ENCODE measurements at places on chromosomes 3 and 15.

- DNase-seq, result no peak
Observed at GRCh38 chr3:185887066-185887465, 50.7 kb downstream of the TRA2B start.

- DNase-seq, result no peak
Observed at GRCh38 chr3:177724020-177724638, 526.8 kb upstream of the TBL1XR1 start.

DNA sequence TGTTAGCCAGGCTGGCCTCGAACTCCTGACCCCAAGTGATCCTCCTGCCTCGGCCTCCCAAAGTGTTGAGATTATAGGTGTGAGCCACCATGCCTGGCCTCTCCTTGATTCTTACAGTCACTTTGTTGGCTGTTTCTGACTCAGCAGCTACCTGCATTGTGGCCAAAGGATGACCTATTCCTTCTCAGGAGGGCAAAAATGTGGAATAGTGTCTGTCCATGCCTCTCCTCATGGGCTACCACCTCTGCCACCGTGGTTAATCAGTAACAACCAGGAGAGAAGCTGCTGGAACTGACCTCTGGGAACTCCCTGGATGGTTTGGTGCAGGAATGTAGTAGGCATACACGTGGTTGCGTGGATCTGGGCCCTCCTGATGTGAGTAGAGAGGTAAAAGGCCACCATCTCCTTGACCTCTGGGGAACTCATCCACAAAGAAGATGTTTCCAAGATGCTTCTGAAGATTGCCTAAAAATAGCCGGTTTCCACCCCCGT is 63.3 kb downstream of the FLNB start:
- no peak for DNase-seq

GRCh38 chr3:125168711-125169393 is 43.7 kb downstream of the SLC12A8 start:
- no peak for DNase-seq

DNA sequence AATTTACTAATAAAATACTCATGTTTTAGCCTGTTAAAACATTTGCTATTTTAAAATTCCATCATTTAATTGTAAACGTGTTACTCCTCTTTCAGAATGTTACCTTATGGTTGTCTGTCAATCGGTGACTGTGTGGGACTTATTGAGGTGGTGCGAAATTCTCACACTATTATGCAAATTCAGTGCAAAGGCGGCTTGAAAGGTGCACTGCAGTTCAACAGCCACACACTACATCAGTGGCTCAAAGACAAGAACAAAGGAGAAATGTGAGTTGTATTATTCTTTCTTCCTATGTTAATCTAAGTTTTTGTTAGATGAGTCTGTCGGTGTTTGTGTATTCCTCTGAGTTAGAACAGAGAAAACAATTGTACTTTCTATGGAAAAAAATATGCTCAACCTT is 21.7 kb downstream of the KCNMB3 start:
- no peak for DNase-seq

GRCh38 chr3:132380920-132381319 is 36.4 kb upstream of the DNAJC13 start:
- no peak for DNase-seq

DNA sequence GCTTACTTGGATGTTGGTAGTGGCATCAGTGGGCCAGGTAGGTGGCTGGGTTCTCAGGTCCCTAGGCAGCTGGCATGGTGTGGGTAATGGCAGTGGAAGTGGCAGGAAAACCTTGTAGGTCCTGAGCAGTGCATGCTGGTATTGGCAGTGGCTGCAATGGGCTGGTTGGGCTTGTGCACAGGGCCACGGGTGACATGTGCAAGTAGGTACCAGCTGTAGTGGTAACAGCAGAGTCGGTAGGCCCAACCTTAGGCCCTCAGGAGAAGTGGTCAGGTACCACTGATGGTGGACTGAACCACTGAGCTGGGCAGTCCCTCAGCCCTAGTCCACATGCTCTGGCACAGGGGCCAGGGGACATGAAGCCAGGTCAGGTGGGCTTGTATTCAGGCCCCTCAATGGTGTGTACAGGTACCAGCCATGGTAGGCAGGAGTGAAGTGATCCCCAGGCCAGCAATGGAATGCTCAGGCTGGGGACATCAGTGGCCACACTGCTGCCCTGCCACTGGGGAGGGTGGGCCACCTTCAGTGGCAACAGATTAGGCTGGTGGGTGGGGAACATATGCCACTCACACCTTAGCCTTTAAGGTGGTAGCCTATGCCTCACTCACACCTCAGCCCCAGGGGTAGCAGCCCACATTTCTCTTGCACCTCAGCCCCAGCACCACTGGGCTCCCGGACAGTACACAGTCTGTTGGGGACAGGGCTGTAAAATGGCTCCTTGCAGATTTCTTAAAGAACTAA is 118.1 kb downstream of the LRRK1 start:
- DNase-seq, result peak; percentile 67

- DNase-seq, result no peak
Observed at GRCh38 chr3:43998836-43999727, 242.6 kb upstream of the TOPAZ1 start.

- no peak for DNase-seq
Observed at GRCh38 chr3:140468407-140468806, 209.5 kb upstream of the TRIM42 start.

DNA sequence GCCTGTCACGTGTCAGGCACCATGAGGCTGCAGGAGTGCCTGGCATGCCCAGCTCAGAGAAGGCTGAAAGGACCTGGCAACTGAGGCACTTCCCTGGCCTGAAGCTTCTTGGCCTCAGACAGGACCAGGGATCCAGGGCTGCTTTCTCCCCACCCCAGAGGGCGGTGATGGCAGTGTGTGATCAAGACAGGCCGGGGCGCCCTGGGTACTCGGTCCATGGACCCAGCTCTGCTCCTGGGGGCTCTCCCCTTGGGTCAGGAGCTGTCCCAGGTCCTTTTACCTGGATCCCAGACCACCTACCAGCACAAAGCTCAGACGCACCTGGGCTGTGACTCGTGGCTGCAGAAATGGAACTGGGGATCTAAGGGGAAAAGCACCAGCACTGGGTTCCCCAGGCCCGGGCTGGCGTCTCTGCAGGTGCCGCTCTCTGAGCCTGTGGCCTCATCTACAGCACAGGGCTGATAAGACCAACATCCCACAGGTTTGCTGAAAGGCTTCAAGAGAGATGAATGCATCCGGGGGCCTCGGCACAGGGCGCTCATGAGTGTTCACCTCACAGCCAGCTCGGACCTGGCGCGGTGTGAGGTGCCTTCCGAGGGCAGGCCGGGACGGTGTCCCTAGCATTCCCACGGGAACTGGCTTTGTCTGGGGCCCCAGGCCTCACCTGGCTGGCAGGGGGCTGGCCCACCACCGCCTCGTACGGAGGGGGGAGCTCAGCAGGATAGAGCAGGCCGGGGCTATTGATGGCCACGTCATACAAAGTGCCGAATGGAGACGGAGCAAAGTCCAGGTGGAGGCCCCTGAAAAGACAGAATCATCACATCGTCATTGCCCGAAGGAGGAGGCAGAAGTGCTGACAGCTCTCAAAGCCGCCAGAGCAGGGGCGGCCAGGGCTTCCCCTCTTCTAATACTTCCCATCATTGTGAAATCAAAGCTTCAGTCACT is 133.6 kb downstream of the NSMCE3 start:
- no peak for DNase-seq

DNA sequence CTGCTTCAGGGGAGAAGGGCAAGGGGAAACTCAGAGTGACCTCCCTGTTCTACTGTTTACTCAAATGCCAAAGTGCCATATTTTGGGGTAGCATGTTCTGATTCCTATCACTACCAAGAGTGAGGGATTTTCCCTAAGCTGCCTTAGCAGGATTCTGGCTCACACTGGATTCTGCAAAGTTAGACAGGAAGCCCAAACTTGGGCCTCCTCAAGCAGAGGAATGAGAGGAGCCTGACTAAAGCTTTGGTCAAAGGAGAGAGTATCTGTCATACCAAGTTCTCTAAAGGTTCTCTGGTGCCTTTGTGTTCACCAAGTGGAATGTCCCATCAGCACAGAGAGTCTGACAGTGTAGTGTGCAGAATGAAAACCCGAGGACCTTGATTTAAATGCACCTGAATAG is 8.8 kb upstream of the RARB start:
- DNase-seq, result no peak

GRCh38 chr3:157611536-157612076 is 108.4 kb upstream of the VEPH1 start:
- DNase-seq, result no peak

DNA sequence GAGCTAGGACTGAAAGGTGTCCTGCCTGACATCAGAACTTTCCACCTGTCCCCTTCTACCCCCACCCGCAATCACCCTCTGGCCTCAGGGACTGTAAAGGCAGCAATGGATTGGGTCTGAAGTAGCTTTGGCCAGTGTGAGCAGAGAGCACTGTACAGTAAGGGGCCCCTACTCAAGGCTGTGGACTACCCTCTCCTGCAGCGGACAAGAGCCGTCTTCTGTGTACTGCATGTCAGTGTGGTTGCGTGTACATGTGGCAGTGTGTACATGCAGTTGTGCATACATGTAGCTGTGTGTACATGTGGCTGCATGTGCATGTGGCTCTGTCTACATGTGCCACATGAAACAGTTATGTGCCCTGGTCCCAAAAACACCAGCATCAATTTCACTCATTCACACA is 205.9 kb upstream of the LINGO1 start:
- no peak for DNase-seq

- DNase-seq, result no peak
Observed at GRCh38 chr3:194181612-194182529, 45.9 kb downstream of the HES1 start.

DNA sequence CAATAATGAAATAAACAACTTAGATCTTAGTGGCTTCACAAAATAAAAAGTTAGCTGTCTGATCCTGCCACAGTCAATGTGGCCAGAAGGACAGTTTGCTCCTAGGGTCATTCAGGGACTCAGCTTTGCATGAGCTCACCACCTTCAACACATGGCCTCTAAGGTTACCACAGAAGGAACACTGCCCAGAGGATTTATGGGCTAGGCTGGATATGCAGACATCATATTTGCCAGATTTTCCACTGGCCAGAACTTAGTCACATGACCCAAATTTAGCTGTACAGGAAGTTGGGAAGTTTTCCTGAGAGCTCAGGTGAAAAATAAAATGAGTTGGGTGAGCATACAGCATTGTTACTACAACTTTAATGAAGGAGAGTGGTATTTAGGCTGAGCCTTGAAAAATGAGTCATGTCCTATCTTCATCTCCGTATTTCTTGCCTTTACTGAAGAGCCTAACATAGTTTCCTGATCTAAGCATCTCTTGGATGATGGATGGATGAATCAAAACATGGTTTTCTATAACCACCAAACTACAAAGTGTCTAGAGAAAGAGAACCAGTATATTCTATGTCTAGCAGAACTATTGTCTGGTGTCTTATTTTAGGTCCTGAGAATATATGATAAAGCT is 54.9 kb upstream of the TMEM108 start:
- DNase-seq, result no peak

- no peak for DNase-seq
Observed at GRCh38 chr3:31462050-31462569, 70.6 kb upstream of the STT3B start.

- DNase-seq, result peak; percentile 47
Observed at GRCh38 chr15:101058735-101059134, 139.6 kb downstream of the LRRK1 start.

DNA sequence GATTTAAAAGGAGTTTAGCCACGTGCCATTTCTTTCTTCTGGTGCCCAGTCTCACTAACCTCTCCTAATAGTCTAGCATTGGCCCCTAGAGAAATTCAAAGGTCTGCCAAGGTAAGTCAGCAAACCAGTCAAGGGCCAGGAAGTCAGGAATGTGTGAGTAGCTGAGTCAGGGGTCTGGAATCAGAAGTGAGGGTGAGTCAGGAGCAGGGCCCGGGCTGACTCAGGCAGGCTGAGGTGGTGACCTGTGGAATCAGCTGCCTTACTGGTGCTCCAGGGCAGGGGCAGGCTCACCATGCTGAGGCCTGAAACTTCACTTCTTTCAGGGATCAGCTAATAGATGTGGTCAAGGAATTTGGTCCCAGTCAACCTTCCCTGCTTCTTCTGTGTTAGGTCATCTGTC is 105.8 kb upstream of the MYZAP start:
- DNase-seq, result no peak

GRCh38 chr3:57026944-57027343 is 33.5 kb upstream of the SPATA12 start:
- DNase-seq, result no peak

DNA sequence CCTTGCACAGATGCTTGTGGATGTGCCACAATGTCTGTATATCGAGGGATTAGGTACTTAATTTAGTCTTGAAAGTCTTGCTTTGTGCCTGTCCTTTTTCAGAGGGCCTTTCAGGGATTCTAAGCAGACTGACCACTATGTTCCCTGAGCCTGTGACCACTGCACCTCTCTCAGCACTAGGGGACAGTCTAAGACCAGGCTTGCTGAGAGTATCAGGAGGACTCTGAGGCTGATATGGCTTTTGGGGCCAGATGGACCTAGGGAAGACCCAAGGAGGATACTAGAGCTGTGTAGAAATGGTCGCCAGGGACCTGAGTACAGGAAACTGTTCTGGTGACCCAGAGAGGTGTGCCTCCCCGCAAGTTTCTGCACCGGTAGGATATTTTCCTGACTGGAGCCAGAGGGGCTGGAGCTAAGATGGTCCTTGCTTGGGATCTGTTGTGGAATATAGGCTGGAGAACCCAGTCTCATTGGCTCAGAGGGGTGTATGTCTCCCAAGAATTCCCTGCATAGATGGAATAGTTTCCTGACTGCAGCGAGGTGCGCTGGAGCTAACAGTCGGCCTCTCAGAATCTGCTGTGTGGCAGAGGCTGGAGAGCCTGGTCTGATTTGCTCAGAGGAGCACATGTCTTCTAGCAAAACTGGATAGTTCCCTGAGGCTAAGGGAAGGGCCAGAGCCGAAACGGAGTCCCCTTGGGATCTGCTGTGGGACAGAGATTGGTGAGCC is 213.2 kb upstream of the DCBLD2 start:
- DNase-seq, result no peak

DNA sequence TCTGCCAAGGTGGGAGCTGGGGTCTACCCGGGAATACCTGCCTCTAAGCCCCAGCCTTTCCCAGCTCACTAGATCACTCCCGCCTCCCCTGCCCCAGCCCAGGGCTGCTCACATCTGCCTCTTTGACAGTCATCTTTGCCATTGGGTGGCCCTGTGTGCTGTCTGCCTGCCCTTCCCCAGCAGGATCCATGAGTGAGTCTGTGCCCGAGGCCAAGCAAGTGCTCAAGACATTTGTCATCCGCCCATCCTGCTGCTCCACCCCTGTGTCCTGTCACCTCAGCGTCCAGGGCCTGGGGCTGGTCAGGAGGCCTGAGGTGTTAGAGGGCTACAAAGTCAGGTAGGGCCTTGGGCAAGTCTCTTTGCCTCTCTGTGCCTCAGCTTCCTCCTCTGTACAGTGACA is 89.4 kb downstream of the LSM3 start:
- DNase-seq, result no peak

DNA sequence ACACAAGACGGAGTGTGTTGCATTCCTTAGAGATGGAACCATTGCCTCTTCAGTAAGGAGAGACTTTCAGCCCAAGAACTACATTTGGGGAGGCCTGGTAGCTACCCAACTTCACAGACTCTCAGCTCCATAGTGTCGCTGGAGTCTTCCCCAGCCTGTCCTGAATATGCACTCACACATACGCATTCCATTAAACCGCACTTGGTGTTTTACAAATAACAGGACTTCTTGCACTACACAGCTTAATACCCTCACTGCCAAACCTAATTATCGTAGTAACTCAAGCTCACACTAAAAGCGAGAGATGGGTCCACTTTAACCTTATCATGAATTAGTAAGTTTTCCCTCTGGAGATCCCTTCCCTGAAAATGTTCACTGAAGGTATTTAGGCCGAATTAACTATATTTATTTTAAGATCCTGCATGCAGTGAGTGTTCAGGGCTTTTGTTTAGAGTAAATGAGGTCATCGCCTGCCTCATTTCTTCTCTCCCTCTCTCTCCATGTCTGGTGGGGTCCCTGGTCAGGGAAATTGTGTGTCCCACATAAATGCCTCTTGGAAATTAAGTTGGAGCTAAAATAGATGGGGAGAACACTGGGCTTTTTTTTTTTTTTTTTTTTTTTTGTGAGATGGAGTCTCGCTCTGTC is 171.9 kb downstream of the FAM43A start:
- no peak for DNase-seq
